ENCODE measurements at places on chromosomes 12 and 14. TPM values are rescaled to one million over a fixed set of nuclear protein-coding genes. Genes with fewer than 3 reads are reported as not detected.

DNA sequence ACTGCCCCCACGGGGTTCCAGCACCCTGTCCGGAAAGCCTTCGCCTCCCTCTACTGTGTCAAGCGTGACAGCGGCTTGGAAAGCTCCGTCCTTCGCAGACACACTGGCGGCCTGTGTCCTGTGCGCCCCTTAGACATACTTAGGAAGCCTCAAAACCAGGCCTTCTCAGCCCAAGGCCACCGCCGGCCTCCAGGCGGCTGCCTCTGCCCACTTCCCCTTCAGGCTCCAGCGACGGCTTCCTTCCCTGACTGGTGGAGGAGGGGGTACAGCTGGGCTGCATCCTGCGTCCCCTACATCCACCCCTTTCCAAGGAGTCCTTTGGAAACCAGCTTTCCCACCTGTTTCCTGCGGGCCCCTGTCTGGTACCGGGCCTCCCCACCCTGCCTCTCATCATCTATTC, 2.5 kb upstream of the CACNA2D4 start:
- DNase-seq = no peak

- DNase-seq = no peak
Observed at GRCh38 chr12:108187831-108188230, 58.7 kb downstream of the WSCD2 start.

- DNase-seq = peak; percentile 79
Observed at GRCh38 chr14:67532998-67533753, at the start of gene PLEKHH1. Gene PLEKHH1, plus strand, starts transcription at chr14:67533290. Its CDS starts 8,578 bp downstream, at chr14:67541868.

GRCh38 chr14:91693346-91693745, 38.5 kb downstream of the CATSPERB start:
- no peak for DNase-seq

DNA sequence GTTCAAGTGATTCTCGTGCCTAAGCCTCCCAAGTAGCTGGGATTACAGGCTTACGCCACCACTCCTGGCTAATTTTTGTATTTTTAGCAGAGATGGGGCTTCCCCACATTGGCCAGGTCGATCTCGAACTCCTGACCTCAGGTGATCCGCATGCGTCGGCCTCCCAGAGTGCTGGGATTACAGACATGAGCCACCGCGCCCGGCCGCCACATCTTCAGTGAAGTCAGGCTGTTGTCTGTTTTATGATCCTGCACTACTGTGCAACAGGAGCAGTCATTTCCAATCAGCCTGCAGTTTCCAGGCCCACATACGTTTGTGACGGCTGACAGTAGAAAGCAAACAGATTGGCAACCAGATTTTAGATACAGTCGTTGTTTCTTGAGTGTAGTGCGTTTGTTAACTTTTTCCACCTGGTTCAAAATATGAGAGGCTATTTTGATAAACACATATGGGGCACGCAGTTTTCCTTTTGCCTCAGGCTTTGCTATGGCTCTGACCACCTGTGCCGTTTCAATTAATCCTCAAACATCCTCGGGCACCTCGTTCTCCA, 74.8 kb downstream of the LGMN start:
- DNase-seq = no peak

GRCh38 chr14:80313806-80314205, 102.5 kb upstream of the DIO2 start:
- no peak for DNase-seq

DNA sequence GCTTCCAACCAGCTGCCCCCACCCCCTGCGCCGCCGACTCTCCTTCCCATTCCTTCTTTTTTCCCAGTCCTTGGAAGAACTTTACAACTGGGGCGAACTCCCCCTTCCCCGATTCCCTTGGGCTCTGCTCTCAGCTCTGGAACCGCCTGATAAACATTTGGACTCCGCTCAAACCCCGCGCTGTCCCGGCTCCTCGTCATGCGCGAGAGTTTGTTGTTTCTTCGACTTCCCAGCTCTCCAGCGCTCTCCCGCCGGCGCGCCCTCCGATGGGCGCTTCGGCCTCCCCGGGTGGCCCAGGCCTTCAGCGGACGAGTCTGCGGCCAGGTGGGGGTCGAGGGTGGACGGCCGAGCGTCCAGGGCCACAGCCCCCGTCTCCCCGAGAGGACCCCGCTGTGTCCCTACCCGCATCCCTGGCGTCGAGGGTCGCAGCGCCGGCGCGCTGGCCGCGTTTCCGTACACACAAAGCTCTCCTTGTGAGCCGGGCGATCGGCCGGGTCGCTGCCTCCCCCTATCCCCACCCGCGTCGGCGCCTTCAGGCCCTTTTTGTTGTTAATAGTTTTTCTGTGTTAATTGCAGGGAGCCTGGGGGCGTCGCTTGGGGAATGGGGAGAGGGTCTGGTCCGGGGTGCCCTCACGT, 847 bp downstream of the MMP14 start:
- peak; percentile 81 for DNase-seq

DNA sequence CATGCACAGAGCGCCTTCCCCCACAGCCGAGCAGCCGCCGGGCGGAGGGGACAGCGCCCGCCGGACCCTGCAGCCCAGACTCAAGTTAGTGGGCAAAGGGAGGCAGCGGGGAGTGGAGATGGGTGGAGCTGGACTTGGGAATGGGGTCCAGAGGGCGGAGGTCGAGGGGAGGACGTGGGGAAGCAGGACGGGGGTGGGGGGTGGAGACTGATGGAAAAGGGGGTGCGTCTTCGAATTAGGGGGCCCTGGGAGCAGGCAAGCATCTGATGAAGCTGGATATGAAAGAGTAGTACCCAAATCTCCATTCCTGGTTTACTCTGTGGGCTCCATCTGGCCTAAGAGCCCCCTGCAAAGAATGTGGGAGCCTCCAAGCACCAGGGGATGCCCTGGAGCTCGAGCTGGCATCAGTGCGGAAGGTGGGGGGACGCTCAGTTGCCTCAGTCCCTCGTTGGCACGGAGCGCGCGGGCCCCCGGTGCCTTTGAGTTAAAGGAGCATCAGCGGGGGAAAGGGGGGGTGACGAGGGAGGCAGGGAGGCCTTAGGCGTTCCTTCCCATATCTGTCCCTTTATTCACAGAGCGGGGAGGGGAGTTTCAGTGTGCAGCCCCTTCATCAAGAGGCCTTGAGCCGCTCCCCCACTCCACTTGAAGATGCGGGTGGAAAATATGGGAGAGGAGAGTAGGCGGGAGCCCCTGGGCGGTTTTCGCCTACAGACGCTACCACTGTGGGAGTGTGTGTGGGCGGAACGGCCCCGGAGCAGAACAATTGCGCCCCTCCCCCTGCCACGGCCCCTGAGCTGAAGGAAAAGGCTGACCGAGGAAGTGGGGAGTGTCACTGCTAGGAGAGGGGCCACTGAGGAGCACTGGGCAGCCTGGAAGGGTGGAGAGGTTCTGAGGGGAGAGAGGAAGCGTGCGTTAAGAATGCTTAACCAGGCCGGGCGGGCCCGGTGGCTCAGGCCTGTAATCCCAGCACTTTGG, 644 bp downstream of the NAB2 start:
- peak; percentile 81 for DNase-seq

Gene PIANP
- 0.58 TPM for polyA plus RNA-seq

GRCh38 chr12:95205685-95206084, 11.6 kb downstream of the FGD6 start:
- no peak for DNase-seq

GRCh38 chr12:121248622-121249021, 38.7 kb downstream of the P2RX4 start:
- DNase-seq = no peak

Gene KRT2
- polyA plus RNA-seq = not detected

DNA sequence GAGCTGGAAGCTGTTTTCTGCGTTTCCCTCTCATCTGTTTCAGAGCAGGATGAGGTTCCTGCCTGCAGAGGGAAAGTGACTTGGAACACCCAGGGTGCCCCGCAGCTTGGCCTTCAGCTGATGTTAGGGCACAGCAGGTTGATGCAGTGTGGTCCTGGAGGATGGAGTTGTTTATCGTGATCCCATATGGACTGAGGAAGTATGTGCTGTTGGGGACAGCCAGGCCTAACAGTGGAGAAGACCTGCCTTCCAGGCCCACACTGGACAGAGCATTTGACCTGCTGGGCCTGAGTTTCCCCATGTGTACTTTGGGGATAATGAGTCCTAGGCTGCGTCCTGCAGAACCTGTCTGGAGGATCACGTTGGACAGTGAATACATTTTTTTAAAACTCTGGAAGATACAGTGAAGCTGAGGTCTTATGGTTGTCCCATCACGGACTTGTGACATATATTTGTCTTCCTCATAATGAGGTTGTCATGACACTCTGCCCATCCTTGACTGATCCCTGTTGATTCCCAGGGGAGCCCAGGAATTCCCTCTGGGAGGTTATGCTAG, 12.8 kb downstream of the SERPINA1 start:
- DNase-seq = no peak

Gene PLEKHA5
- polyA plus RNA-seq = 11.8 TPM

Gene CABP1
- 3.3 TPM for polyA plus RNA-seq

- DNase-seq = no peak
Observed at GRCh38 chr12:122265886-122266229, 436 bp downstream of the VPS33A start.

Gene PDZRN4
- polyA plus RNA-seq = not detected

Gene KERA
- polyA plus RNA-seq = not detected

DNA sequence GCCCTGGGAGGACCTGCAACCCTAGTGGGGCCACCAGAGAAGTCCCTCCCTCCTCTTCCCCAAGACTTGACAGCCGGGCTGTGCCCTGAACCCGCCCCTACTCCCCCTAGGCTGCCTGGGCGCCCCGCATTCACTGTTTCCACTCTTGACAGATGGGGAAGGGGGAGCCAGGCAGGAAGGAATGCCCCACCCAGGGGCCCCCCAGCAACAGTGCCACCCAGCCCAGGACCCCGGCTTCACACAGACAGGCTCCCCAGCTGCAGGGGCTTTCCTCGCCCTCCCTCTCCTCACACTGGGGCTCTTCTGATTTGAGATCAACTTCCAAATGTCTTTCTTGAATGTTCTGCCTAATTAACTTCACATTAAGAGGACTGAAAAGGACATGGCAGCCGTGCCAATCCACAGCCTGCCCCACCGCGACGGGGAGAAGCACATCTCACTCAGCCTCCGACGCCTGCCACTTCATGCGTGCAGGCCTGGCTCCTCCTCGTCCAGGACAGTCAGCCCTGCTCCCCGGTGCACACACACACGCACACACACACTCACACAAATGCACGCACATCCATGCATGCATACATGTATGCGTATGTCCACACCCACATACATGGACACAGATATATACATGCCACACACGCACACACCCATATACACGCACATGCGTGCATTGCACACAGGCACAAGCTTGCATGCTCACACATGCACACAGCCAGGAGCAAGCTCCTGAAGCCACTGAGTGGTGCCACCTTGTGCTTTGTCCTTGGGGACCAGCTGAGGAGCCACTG, 19.6 kb upstream of the C14orf180 start:
- DNase-seq = peak; percentile 2

- no peak for DNase-seq
Observed at GRCh38 chr12:57157588-57158173, 10.3 kb upstream of the LRP1-AS start.

Gene TOMM20L
- polyA plus RNA-seq = not detected

- no peak for DNase-seq
Observed at GRCh38 chr12:32301216-32301615, 98.1 kb upstream of the FGD4 start.

DNA sequence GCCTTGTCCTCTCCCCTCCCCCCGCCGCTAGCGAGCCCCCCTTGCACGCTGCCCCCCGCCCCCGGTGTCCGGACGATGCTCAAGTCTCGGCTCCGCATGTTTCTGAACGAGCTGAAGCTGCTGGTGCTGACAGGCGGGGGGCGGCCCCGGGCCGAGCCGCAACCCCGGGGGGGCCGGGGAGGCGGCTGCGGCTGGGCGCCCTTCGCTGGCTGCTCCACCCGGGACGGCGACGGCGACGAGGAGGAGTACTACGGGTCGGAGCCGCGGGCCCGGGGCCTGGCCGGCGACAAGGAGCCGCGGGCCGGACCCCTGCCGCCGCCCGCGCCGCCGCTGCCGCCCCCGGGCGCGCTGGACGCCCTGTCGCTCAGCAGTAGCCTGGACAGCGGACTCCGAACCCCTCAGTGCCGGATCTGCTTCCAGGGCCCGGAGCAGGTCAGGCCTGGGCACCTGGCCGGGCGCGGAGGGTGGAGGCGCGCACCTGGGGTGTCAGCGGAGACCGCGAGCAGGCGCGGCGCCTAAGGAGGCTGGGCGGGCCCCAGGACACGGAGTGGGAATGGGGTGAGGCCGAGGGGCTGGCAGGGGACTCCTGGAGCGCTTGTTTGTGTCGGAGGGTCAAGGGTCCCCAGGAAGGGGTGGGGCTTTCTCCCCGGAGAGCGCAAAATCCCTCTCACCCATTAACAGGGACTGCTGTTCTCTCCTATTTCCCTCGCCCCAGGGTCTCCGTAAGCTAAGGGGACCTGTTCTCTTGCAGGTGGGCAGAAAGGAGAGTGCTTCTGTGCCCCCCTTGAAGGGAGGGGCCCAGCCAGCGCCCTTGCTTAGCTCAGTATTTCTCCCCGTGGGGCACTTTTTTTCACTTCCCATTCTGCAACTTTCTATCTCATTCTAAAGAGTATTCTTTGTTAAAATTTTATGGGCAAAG, 810 bp downstream of the MARCHF9 start:
- peak; percentile 32 for DNase-seq

GRCh38 chr14:50605766-50606165, 45.8 kb downstream of the ATL1 start:
- DNase-seq = no peak

Gene MANSC1
- polyA plus RNA-seq = 9.1 TPM

DNA sequence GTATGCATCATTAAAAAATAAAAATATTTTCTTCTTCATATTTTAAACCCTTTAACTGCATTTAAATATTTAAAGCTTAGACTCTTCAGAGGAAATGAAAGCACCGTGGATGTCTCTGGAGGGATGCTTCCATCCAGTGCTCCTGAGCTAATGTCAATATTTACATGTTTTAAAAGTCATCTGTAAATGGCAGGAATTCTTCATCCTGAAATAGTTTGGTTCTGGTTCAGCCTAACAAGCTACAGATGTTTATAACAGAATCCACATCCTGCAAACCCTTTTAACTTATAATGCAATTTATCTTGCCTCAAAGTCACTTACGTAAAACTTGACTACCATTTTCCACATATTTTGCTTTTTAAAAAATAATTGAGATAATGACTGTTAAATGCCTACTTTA, 1207.3 kb downstream of the SLC16A7 start:
- DNase-seq = no peak

- DNase-seq = no peak
Observed at GRCh38 chr14:90562652-90563051, 165.8 kb downstream of the CALM1 start.

Gene SIX1
- polyA plus RNA-seq = 0.04 TPM

GRCh38 chr14:73467377-73467776, 9.0 kb upstream of the NUMB start:
- no peak for DNase-seq

Gene LRTM2
- polyA plus RNA-seq = not detected

Gene NPC2
- polyA plus RNA-seq = 148 TPM

Gene ZNF891
- 1.0 TPM for polyA plus RNA-seq

Gene ADCY4
- polyA plus RNA-seq = 104 TPM

GRCh38 chr12:73181244-73181643, 909.1 kb downstream of the TRHDE start:
- no peak for DNase-seq

DNA sequence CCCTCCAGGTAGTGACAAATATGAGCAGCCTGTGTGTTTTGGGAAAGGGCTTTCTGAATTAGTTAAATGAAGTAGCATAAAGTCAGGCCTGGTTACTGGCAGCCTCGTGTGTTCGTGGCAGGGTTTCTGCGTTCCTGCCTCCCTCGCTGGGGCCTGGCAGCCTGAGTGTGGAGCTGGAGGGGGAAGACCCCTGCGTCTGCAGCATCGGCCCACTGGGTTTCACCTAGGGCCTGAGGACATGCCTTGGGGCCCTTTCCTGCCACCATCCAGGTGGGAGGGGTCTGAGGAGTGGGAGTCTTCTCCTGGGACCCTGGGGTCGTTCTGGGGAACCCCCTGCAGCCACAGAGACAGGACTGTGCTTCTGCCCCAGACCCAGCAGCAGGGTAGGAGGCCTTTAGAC, 20.4 kb upstream of the AMN start:
- DNase-seq = no peak

- DNase-seq = no peak
Observed at GRCh38 chr12:51954561-51955361, 3.3 kb downstream of the ACVR1B start.

Data from heart right ventricle (tissue), 16 donors.